Right lobe of liver (tissue), 6 donors: ENCODE measurements at places on chromosomes 12 and 14. TPM values are rescaled to one million over a fixed set of nuclear protein-coding genes. Genes with fewer than 3 reads are reported as not detected.

GRCh38 chr12:8501720-8502119 lies 11.6 kb upstream of the CLEC4D start:
- no peak for DNase-seq

GRCh38 chr12:13133886-13134285 lies 30.4 kb upstream of the GSG1 start:
- DNase-seq = no peak

GNPNAT1 gene
- 31.4 TPM for total RNA-seq

CSRP2 gene
- total RNA-seq = 33.1 TPM

RASSF8 gene
- 12.4 TPM for total RNA-seq

GRCh38 chr12:56677680-56678079 lies 10.4 kb downstream of the PTGES3 start:
- DNase-seq = no peak

WNT5B gene
- 1.8 TPM for total RNA-seq

GRCh38 chr14:43651185-43651787 lies 855.8 kb downstream of the FSCB start:
- DNase-seq = no peak

- DNase-seq = no peak
Measured at GRCh38 chr14:82182646-82183045, 649.0 kb upstream of the SEL1L start.

DNA sequence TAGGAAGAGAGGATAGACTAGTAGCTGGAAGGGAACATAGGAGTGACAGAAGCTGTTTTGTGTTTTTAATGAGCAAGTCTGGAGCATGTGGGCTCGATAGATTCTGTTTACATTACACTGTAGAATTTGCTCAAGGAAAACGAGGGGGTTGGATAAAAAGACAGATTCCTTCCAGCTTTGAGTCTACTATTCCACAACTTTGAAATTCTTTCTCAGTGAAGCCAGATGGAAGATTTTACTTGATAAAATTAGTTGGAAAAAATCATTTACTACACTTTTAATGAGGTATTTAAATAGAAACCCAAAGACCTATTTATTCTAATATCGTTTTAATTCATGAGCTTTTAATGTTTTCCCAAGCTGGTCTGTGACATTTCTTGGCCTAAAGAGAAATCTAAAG lies 19.5 kb upstream of the EPS8 start:
- DNase-seq = no peak
